HFFc6 (cell line): ENCODE measurements at places on chromosomes 5 and 9. TPM values are rescaled to one million over a fixed set of nuclear protein-coding genes. Genes with fewer than 3 reads are reported as not detected.

GRCh38 chr5:38031304-38031703 is 191.5 kb upstream of the GDNF start:
- no peak overlapping the region for H3K4me3 ChIP-seq
- H3K27me3 ChIP-seq, result peaks cover 17% of the 10 kb centered on the region
- H3K36me3 ChIP-seq, result no peaks in the 10 kb centered on the region
- H3K27ac ChIP-seq, result no peak overlapping the region

DNA sequence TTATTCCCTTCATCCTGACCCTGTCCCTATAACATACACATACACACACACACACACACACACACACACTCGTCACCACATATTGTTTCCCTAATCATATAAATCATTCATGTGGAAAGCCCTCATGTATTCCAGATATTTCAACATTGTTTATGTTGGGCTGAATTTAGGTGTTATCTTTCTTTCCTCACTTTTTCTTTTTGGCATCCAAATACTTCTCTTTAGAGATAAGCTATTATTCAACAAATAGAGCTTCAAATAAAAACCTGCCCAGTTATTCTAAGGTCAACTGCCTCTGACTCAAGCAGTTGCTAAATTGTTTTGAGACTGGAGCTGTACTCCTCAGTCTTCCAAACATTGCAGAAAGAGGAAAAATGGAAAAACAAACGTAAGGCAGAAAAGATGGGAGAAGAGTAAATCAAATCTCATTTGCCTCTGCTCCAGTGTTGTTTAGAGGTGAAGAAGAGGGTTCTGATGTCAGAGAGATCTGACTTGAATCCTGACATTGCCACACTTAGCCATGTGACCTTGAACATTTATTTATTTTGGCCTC is 215.7 kb downstream of the GAS1 start:
- no peaks in the 10 kb centered on the region; the same call in 1 of the 2 replicates for H3K27me3 ChIP-seq
- peak; percentile 49 for DNase-seq
- no peaks in the 10 kb centered on the region for H3K36me3 ChIP-seq
- H3K4me1 ChIP-seq, result peaks cover 64% of the 10 kb centered on the region
- H3K4me3 ChIP-seq, result peak overlapping the region; percentile 38; the same call in 1 of the 2 replicates

DNA sequence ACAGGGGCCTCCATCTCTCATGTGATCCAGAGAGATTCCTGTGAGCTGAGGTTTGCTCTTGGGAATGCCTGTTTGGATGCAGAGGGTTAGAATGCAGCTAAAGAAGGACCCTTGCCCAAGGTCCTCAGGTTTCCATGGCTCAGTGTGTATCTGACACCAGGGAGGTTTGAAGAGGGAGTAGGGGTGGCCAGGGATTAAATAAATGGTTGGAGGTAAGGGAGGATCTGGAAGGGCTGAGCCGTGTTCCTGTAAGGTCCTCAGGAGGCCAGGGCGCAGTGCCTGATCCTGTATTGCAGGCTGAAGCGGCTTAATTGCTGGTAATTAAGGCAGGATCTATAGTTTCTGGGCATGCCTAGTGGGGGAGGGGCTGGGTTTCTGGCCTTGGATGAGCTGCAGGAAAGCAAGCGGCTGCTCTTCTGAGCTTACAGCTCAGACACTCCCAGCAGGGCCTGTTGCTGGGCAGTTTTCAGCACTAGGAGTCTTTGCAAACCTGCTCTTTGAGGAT is 41.5 kb upstream of the MAP1B start:
- H3K4me3 ChIP-seq, result peak overlapping the region; percentile 41; the same call in 1 of the 2 replicates
- H3K36me3 ChIP-seq, result no peaks in the 10 kb centered on the region
- no peaks in the 10 kb centered on the region for H3K27me3 ChIP-seq
- H3K4me1 ChIP-seq, result peaks cover 33% of the 10 kb centered on the region

DNA sequence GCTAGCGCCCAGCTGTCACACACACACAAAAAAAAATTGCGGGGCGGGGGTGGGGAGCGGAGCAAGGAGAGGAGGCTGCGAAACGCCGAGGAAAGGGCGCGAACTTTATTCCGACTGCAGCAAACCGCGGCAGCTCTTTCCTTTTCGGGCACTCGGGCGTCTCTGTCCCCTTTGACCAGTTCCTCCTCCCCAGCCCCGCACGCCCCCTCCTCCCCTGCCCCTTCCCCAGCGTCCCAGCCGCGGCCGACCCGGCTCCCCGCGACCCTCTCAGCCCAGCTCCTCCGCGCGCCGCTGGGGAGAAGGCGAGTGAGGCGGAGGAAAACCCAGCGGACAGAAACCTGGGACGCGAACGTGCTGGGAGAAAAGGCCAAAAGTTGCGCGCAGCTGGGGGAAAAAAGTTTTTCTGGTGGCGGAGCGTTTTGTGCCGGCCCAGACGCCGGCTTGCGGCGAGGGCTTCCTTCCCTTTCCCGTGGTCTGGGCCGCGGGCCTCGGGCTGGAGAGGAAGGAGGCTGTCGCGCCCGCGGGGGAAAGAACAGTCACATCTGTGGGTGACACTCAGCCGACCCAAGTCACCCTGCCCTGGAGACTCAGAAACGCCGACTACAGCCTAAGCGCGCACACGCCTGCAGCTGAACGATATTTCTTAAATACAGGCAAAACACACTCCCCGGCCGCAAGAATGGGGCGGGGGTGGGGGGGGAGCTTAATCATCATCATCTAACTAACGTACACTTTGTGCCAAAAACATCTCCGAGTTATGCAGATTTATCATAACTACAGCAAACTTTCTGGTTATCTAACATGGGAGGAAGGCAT is 1.1 kb upstream of the BNC2 start:
- peaks cover 3% of the 10 kb centered on the region; the same call in 1 of the 2 replicates for H3K36me3 ChIP-seq
- peak; percentile 70 for DNase-seq
- H3K4me3 ChIP-seq, result peak overlapping the region; percentile 91
- peak overlapping the region; percentile 87 for H3K27ac ChIP-seq

Gene SNCB
- not detected in 3 replicates for total RNA-seq

Gene PDCD1LG2
- total RNA-seq, result 43.0 to 61.4 TPM (median 52.2 TPM) in 3 replicates

Gene ENTREP1
- total RNA-seq, result 0.09 TPM in 1 of 3 replicates, not detected in the others

- no peaks in the 10 kb centered on the region for H3K27me3 ChIP-seq
- no peaks in the 10 kb centered on the region for H3K36me3 ChIP-seq
- no peaks in the 10 kb centered on the region for H3K4me1 ChIP-seq
- no peak overlapping the region for H3K27ac ChIP-seq
- DNase-seq, result no peak
Measured at GRCh38 chr5:122458278-122458872, 146.3 kb downstream of the SNCAIP start.

Gene NR5A1
- total RNA-seq, result not detected in 3 replicates

DNA sequence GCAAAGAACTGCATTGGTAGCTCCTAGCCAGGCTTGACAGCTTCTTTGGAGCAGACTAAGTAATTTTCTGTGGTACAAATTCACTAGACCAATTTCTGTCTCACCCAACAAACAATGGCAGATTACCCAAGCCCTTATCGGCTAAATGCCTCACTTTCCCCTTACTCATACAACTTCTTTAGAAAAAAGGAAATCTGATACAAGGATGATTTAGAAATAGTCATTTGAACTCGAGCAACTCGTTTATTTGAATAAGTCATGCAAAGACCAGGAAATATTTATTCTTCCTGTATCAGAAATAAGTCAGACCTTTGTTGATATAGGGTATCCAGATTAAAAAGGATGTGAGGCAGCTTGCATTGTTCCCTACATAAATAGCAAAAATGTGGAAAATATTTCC is 170.4 kb upstream of the CDH6 start:
- no peak overlapping the region; the same call in 1 of the 2 replicates for H3K27ac ChIP-seq
- no peak overlapping the region for H3K4me3 ChIP-seq
- no peaks in the 10 kb centered on the region; the same call in 1 of the 2 replicates for H3K27me3 ChIP-seq
- H3K4me1 ChIP-seq, result peaks cover 15% of the 10 kb centered on the region; the same call in 1 of the 2 replicates

Gene BAAT
- total RNA-seq, result not detected in 3 replicates

- no peak overlapping the region for H3K27ac ChIP-seq
- H3K4me1 ChIP-seq, result no peaks in the 10 kb centered on the region
- no peak overlapping the region for H3K4me3 ChIP-seq
- H3K36me3 ChIP-seq, result no peaks in the 10 kb centered on the region
Measured at GRCh38 chr9:71487061-71487460, 281.3 kb downstream of the CEMIP2 start.

- DNase-seq, result no peak
- H3K4me1 ChIP-seq, result no peaks in the 10 kb centered on the region
- H3K27ac ChIP-seq, result no peak overlapping the region
Measured at GRCh38 chr9:28999806-29000205, 1426.5 kb upstream of the C9orf72 start.

Gene PRSS3
- total RNA-seq, result 19.1 to 40.4 TPM (median 27.2 TPM) in 3 replicates

Gene GDF9
- 0.24 to 0.42 TPM in 2 of 3 replicates, not detected in the other for total RNA-seq

DNA sequence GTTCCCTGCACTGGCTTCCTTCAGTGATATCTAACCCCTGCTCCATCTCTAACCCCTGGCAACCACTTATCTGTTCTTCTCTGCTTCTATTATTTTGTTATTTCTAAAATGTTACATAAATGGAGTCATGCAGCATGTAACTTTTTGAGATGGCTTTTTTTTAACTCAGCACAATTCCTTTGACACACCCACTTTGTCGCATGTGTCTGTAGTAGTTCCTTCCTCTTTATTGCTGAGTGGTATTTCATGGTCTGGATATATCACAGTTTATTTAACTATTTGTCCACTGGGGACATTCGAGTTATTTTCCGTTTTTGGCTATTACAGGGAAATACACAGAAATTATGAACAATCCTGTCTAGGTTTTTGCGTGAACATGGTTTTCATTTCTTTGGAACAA is 200.2 kb downstream of the TRIO start:
- H3K4me1 ChIP-seq, result peaks cover 62% of the 10 kb centered on the region
- H3K27ac ChIP-seq, result peak overlapping the region; percentile 40; the same call in 1 of the 2 replicates
- H3K27me3 ChIP-seq, result peaks cover 32% of the 10 kb centered on the region
- peaks cover 49% of the 10 kb centered on the region for H3K36me3 ChIP-seq

Gene PCDHAC2
- total RNA-seq, result not detected in 2 replicates

DNA sequence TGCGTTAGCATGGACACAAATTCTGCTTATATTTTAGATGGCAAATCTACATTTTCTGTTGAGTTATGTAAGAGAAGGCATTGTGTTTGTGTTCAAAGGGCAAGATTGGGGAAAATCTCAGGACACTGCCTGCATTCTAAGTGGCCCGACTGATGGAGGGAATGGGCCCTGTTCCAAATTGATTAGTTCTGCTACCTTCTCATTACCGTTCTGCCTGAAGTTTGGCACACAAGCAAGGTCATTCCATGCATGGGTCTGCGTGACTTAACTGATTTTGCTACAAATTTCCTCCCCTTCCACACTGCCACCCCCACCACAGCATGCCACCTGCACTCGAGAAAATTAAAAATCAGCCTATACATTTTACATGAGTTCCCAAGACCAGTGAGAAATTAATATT is 409.9 kb downstream of the BRINP1 start:
- H3K27ac ChIP-seq, result no peak overlapping the region
- H3K36me3 ChIP-seq, result no peaks in the 10 kb centered on the region
- peaks cover 2% of the 10 kb centered on the region; the same call in 1 of the 2 replicates for H3K27me3 ChIP-seq
- H3K4me3 ChIP-seq, result no peak overlapping the region
- H3K4me1 ChIP-seq, result peaks cover 19% of the 10 kb centered on the region

- H3K36me3 ChIP-seq, result peaks cover 25% of the 10 kb centered on the region
- DNase-seq, result no peak
- no peak overlapping the region for H3K27ac ChIP-seq
- H3K27me3 ChIP-seq, result peaks cover 2% of the 10 kb centered on the region
Measured at GRCh38 chr9:136407911-136408310, 2.5 kb downstream of the ENTR1 start.

- peaks cover 46% of the 10 kb centered on the region for H3K36me3 ChIP-seq
- peaks cover 26% of the 10 kb centered on the region for H3K4me1 ChIP-seq
- DNase-seq, result no peak
- 0 out of 2 replicates have a peak overlapping the region, but pooled peaks have one; percentile 4 for H3K4me3 ChIP-seq
- no peaks in the 10 kb centered on the region; the same call in none of the 2 replicates for H3K27me3 ChIP-seq
Measured at GRCh38 chr9:2192356-2192979, 177.3 kb downstream of the SMARCA2 start.

Gene SLC45A2
- total RNA-seq, result not detected in 2 replicates

DNA sequence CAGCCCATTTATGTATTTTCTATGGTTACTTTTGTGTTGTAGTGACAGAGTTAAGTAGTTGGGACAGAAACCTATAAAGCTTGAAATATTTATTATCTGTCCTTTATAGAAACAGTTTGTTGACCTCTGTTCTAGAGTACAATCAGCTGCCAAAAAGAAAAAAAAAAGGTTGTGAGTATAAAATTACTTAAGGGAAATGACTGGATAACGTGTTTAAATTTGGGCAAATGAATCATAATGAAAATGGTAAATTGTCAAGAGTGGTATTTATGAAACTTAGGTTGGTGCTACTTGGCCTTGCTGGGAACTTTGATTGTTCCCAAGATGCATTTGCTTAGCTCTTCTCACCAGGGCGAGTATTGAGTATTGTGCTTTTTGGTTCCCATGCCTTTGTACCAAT is 70.2 kb upstream of the IL6ST start:
- H3K4me3 ChIP-seq, result no peak overlapping the region
- no peaks in the 10 kb centered on the region for H3K36me3 ChIP-seq
- H3K27ac ChIP-seq, result no peak overlapping the region
- peaks cover 7% of the 10 kb centered on the region for H3K27me3 ChIP-seq
- peaks cover 8% of the 10 kb centered on the region; the same call in 1 of the 2 replicates for H3K4me1 ChIP-seq

GRCh38 chr5:61626639-61627282 is 294.7 kb downstream of the ZSWIM6 start:
- DNase-seq, result no peak
- H3K4me3 ChIP-seq, result no peak overlapping the region; the same call in 1 of the 2 replicates
- peaks cover 20% of the 10 kb centered on the region for H3K27me3 ChIP-seq
- no peak overlapping the region for H3K27ac ChIP-seq
- peaks cover 20% of the 10 kb centered on the region for H3K4me1 ChIP-seq
- H3K36me3 ChIP-seq, result no peaks in the 10 kb centered on the region
